ENCODE measurements at places on chromosomes 5 and 9. TPM values are rescaled to one million over a fixed set of nuclear protein-coding genes. Genes with fewer than 3 reads are reported as not detected.

The FCN2 gene
- not detected for total RNA-seq

GRCh38 chr9:109320331-109320741, 523 bp downstream of the EPB41L4B start:
- H3K36me3 ChIP-seq = no peaks in the 10 kb centered on the region
- no peak overlapping the region for H3K27ac ChIP-seq
- peaks cover 50% of the 10 kb centered on the region for H3K4me1 ChIP-seq
- DNase-seq = no peak
- H3K27me3 ChIP-seq = no peaks in the 10 kb centered on the region

- no peak overlapping the region for H3K4me3 ChIP-seq
- no peak overlapping the region for H3K27ac ChIP-seq
- no peak for DNase-seq
- H3K36me3 ChIP-seq = no peaks in the 10 kb centered on the region
Observed at GRCh38 chr5:90305041-90305720, 104.4 kb downstream of the CETN3 start.

DNA sequence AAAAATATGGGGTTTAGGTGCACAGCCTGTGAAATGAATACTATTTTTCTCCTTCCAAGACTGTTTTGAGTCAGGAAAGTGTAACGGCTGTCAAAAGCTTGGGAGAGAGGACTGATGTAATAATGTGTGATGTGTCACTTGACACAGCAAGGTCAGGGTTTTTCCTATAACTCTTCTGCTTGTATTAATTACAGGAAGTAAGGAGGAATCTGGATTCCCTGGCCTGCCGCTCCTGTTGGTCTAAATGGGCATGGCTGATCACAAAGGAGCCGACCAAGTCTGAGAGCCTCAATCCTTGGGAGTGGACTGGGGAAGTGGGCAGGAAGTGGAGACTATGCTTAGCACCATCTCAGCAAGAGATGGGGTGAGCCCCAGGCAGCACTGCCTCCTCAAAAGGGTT, 16.7 kb upstream of the SLC28A3 start:
- no peak for DNase-seq
- H3K27me3 ChIP-seq = peaks cover 7% of the 10 kb centered on the region
- no peaks in the 10 kb centered on the region for H3K4me1 ChIP-seq
- no peaks in the 10 kb centered on the region for H3K36me3 ChIP-seq
- no peak overlapping the region for H3K27ac ChIP-seq

GRCh38 chr5:32462618-32463017, 18.1 kb upstream of the ZFR start:
- peaks cover under 1% of the 10 kb centered on the region for H3K27me3 ChIP-seq
- DNase-seq = no peak
- H3K36me3 ChIP-seq = no peaks in the 10 kb centered on the region
- H3K4me1 ChIP-seq = peaks cover 19% of the 10 kb centered on the region
- H3K4me3 ChIP-seq = no peak overlapping the region

The CCL21 gene
- not detected for total RNA-seq

- DNase-seq = no peak
- no peaks in the 10 kb centered on the region for H3K36me3 ChIP-seq
- H3K4me1 ChIP-seq = no peaks in the 10 kb centered on the region
- peaks cover 12% of the 10 kb centered on the region for H3K27me3 ChIP-seq
Observed at GRCh38 chr9:113129884-113130283, 20.9 kb upstream of the SLC31A2 start.

The C8G gene
- 4.9 TPM for total RNA-seq

DNA sequence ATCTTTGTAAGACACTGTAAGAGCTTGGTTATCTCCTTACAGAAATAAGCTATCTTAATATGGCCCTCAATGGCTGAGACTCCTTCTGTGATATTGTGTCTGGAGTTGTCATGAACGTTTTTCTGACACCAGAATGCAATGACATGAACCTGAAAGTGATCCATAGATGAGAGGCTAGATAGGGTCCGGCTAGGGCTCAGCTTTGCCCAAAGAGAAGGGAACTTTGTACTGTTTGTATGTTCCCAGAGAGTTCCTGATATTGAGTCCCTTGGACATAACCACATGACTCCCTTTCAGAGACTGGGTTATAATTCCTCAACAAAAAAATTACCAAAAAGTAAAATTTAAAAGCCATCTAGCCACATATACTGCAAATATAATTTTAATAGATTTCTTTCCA, 575.8 kb upstream of the CLINT1 start:
- no peaks in the 10 kb centered on the region for H3K36me3 ChIP-seq
- H3K4me1 ChIP-seq = peaks cover 7% of the 10 kb centered on the region
- H3K27me3 ChIP-seq = no peaks in the 10 kb centered on the region
- DNase-seq = no peak
- no peak overlapping the region for H3K27ac ChIP-seq

DNA sequence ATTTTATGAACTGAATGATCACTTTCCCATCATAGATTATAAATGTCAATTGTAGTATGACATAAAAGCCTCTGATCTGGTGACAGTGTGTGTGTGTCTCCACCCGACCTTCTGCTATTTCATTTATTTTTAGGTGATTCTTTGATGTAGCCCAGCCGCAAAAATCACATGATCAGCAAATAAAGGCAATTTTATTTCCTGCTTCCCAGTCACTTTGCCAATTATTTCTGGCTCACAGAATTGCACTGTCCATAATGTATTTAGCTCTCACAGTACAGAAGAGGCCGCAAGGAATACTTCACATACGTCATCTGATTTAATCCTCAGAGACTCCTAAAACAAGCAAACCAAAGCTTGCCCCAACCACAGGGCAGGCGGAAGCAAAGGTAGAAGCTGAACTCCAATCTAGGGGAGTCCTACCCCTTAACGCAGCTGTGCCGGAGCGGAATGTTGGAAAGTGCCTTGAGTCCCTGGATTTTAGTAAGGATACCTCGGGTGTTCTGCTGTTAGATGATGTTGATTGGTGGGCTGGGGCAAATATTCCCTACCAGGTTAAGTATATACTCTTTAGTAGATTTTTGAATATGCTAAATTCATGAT, 384.0 kb upstream of the IRX4 start:
- no peaks in the 10 kb centered on the region for H3K4me1 ChIP-seq
- no peak overlapping the region for H3K27ac ChIP-seq

The CTXN3 gene
- total RNA-seq = not detected

DNA sequence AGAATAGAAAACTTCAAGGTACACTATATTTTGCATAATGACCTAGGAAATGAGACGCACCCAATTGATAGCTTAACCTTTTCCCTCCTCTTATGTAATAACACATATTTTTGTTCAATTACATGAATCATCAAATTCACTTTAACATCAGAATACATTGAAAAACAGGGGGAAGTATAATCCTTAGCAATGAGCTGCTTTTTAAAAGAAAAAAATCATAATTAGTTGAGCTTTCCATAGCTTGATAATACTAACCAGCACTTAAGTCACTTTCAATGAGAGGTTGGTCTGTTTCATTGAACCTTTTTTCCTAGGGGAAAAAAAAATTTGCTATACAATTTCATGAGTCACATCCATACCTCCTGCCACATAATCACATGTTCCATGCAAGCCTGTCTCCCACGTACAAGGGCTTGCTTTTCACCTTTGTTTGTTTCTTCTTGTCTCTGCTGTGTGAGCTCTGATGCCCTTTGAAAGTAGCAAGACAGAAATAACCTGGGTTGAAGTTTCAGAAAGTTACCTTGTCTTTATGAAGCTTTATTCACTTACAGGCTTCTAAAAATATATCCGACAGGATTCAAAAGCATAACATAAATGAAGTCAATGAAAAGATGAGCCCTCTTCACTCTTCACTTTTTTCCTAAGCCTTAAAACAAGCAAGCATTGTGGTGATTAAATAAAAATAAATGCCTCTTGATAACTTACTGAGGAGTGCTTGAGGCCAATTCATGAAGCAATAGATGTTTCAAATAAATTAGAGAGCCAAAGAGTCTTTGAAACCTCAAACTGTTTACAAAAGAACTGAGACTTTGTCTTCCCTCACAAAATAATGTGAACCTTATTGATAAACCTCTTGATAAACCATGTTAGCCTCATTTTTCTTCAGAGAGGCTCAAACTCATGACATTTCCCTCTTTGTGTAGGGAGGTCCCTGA, 108.5 kb downstream of the FEM1C start:
- no peak overlapping the region for H3K27ac ChIP-seq
- DNase-seq = no peak
- no peaks in the 10 kb centered on the region for H3K27me3 ChIP-seq
- no peaks in the 10 kb centered on the region for H3K36me3 ChIP-seq
- no peak overlapping the region for H3K4me3 ChIP-seq
- H3K4me1 ChIP-seq = no peaks in the 10 kb centered on the region

- H3K4me1 ChIP-seq = no peaks in the 10 kb centered on the region
- no peaks in the 10 kb centered on the region for H3K36me3 ChIP-seq
- DNase-seq = peak; percentile 4
- no peak overlapping the region for H3K4me3 ChIP-seq
- peaks cover 17% of the 10 kb centered on the region for H3K27me3 ChIP-seq
Observed at GRCh38 chr5:33890131-33891032, 1.4 kb downstream of the ADAMTS12 start.

GRCh38 chr5:76746677-76747076, 30.8 kb downstream of the F2R start:
- no peak overlapping the region for H3K27ac ChIP-seq
- no peaks in the 10 kb centered on the region for H3K36me3 ChIP-seq
- no peak overlapping the region for H3K4me3 ChIP-seq
- peaks cover 1% of the 10 kb centered on the region for H3K27me3 ChIP-seq
- peaks cover 7% of the 10 kb centered on the region for H3K4me1 ChIP-seq
- no peak for DNase-seq

The N4BP3 gene
- total RNA-seq = not detected

GRCh38 chr9:114893221-114894010, 37.0 kb downstream of the TNFSF8 start:
- no peak for DNase-seq
- no peaks in the 10 kb centered on the region for H3K27me3 ChIP-seq
- peaks cover 36% of the 10 kb centered on the region for H3K4me1 ChIP-seq
- H3K36me3 ChIP-seq = no peaks in the 10 kb centered on the region

- H3K27ac ChIP-seq = no peak overlapping the region
- no peak overlapping the region for H3K4me3 ChIP-seq
- no peaks in the 10 kb centered on the region for H3K27me3 ChIP-seq
- no peaks in the 10 kb centered on the region for H3K36me3 ChIP-seq
- DNase-seq = no peak
Observed at GRCh38 chr9:9992936-9993335, 619.9 kb downstream of the PTPRD start.

- no peaks in the 10 kb centered on the region for H3K27me3 ChIP-seq
- no peaks in the 10 kb centered on the region for H3K36me3 ChIP-seq
- H3K4me3 ChIP-seq = no peak overlapping the region
- no peak for DNase-seq
- no peaks in the 10 kb centered on the region for H3K4me1 ChIP-seq
Observed at GRCh38 chr5:28822071-28822470, 1783.7 kb upstream of the CDH9 start.

- no peak overlapping the region for H3K4me3 ChIP-seq
- no peaks in the 10 kb centered on the region for H3K27me3 ChIP-seq
- H3K4me1 ChIP-seq = peaks cover 13% of the 10 kb centered on the region
- peaks cover 12% of the 10 kb centered on the region for H3K36me3 ChIP-seq
- no peak for DNase-seq
Observed at GRCh38 chr5:96904054-96904931, 28.0 kb downstream of the ERAP2 start.

The MEF2C gene
- total RNA-seq = not detected

DNA sequence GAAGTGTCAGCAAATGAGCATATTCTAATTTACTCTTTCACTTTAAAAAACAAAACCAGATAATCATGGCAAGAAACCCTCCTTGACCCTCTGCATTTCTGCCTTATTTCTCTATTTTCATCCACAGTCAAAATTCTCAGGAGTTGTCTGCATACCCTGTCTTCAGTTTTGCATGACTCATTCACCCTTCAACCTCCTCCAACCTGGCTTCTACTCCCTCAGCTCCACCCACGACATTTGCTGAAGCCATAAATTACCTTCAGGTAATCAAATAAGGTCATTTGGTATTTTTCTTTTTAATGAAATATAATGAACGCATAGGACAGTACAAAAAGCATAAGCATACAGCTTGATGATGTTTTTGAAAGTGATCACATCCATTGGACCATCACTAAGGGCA, 27.8 kb upstream of the SH3GL2 start:
- no peaks in the 10 kb centered on the region for H3K36me3 ChIP-seq
- H3K4me3 ChIP-seq = no peak overlapping the region
- no peak for DNase-seq
- no peak overlapping the region for H3K27ac ChIP-seq
- no peaks in the 10 kb centered on the region for H3K27me3 ChIP-seq
- H3K4me1 ChIP-seq = no peaks in the 10 kb centered on the region

The ATP10B gene
- total RNA-seq = not detected

- no peaks in the 10 kb centered on the region for H3K4me1 ChIP-seq
- H3K36me3 ChIP-seq = no peaks in the 10 kb centered on the region
- no peak overlapping the region for H3K4me3 ChIP-seq
- H3K27me3 ChIP-seq = no peaks in the 10 kb centered on the region
- no peak overlapping the region for H3K27ac ChIP-seq
- DNase-seq = no peak
Observed at GRCh38 chr5:68159224-68159951, 56.2 kb upstream of the PIK3R1 start.

The NRG2 gene
- total RNA-seq = not detected

The TLX3 gene
- total RNA-seq = not detected

GRCh38 chr5:157860898-157861890, 2.2 kb upstream of the CLINT1 start:
- H3K4me1 ChIP-seq = peaks cover 46% of the 10 kb centered on the region
- no peaks in the 10 kb centered on the region for H3K36me3 ChIP-seq
- DNase-seq = peak; percentile 12
- H3K4me3 ChIP-seq = peak overlapping the region; percentile 64
- peak overlapping the region; percentile 49 for H3K27ac ChIP-seq

- no peak for DNase-seq
- H3K27me3 ChIP-seq = peaks cover 2% of the 10 kb centered on the region
- no peak overlapping the region for H3K27ac ChIP-seq
- H3K4me1 ChIP-seq = peaks cover 5% of the 10 kb centered on the region
Observed at GRCh38 chr9:109913461-109913810, 133.4 kb downstream of the PALM2AKAP2 start.

The FOXD4L3 gene
- not detected for total RNA-seq

DNA sequence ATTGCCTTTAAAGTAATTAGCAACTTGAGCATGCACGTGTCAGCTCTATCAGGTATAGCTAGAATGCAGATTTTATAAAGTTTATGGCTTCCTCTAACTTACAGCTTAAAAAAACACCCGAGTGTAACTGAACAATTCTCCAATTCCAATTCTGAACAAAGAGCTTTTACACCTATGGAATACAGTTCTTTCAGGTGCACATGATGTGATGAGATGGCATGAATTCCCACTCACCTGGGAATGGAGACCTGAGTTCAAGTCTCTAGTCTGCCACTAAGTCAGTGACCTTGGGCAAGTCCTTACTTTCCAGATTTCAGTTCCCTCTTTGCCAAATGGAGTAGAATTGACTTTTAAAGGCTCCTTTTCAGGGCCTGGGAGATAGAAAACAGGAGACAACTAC, 1.8 kb downstream of the ZFAND5 start:
- peaks cover 12% of the 10 kb centered on the region for H3K36me3 ChIP-seq
- peak overlapping the region; percentile 97 for H3K4me3 ChIP-seq
- peaks cover 71% of the 10 kb centered on the region for H3K4me1 ChIP-seq
- DNase-seq = no peak
- H3K27me3 ChIP-seq = no peaks in the 10 kb centered on the region

The NIM1K gene
- total RNA-seq = not detected

The HMCN2 gene
- not detected for total RNA-seq

The GRXCR2 gene
- total RNA-seq = not detected

- DNase-seq = no peak
- H3K36me3 ChIP-seq = no peaks in the 10 kb centered on the region
- no peaks in the 10 kb centered on the region for H3K4me1 ChIP-seq
Observed at GRCh38 chr5:103234239-103234975, 24.2 kb upstream of the MACIR start.

- H3K4me1 ChIP-seq = no peaks in the 10 kb centered on the region
- H3K4me3 ChIP-seq = no peak overlapping the region
- H3K36me3 ChIP-seq = peaks cover 94% of the 10 kb centered on the region
- no peak for DNase-seq
- no peaks in the 10 kb centered on the region for H3K27me3 ChIP-seq
Observed at GRCh38 chr9:37922363-37923117, 18.6 kb upstream of the SLC25A51 start.

Data from HepG2 (cell line).